ENCODE measurements at places on chromosomes 3 and 15.

DNA sequence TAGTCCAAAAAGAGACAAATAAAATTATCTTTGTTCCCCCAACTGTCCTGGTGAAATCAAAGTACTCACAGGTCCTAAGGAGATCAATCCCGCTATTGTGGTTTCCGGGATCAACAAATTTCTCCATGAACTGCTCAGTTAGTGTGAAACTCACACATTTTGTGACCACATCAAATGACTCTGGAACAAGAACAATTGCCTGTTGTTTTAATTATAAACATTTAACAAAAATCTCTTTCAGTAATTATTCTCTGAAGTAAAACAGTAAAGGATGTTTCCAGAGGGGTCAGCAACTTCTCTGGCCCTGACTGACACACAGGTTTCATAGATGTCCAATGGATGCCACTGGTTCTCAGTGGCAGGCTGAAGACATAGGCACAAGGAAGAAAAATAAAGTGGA, 3.9 kb downstream of the CLDND1 start:
- peaks cover 62% of the 10 kb centered on the region for H3K36me3 ChIP-seq
- DNase-seq: no peak

DNA sequence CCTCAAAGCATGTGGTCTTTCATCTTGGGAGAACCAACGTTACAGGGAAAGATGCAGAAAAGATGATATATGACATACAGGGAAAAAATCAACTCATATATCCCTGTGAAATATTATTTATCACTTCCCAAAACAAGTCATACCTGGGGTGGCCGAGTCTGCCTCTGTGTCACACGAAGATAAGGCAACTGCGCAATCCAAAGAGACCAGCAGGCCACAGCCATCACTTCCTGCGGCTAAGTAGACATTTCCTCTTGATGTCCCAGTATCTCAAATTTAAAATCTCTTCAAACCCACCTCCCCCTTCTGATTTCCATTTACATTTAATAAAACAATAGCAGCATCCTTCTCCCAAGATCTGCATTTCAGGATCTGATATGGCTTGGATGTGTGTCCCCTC, 71.5 kb downstream of the IGF2BP2 start:
- H3K4me3 ChIP-seq: no peak overlapping the region
- no peak overlapping the region for H3K27ac ChIP-seq
- no peaks in the 10 kb centered on the region for H3K4me1 ChIP-seq
- H3K27me3 ChIP-seq: no peaks in the 10 kb centered on the region

- no peak for DNase-seq
- H3K27ac ChIP-seq: no peak overlapping the region
- no peak overlapping the region for H3K4me3 ChIP-seq
- no peaks in the 10 kb centered on the region for H3K36me3 ChIP-seq
- no peaks in the 10 kb centered on the region for H3K4me1 ChIP-seq
These were observed 268.0 kb downstream of the NR2F2 start for GRCh38 chr15:96598514-96598913.

- peak; percentile 67 for DNase-seq
- peaks cover 17% of the 10 kb centered on the region for H3K4me1 ChIP-seq
- no peaks in the 10 kb centered on the region for H3K36me3 ChIP-seq
These were observed 6.3 kb downstream of the RPP25 start for GRCh38 chr15:74950078-74950908.

DNA sequence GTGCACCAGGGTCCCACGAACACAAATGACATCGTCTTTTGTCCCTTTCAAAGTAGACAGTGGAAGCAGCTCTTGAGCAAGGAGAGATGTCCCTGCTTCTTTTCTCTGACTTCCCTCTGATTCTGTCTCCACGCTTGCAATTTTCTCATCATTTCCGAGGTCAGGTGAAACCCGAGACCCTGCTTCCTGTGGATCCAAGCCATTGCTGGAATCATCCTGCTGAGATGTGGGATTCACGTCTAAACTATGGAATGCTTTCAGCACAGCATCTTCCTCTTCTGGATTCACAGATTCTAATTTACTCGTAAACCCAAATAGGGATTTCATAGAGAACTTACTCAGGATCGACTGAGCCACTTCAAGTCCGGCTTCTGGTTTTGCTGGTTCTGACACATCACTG, 127.1 kb downstream of the FMN1 start:
- no peak for DNase-seq
- H3K27me3 ChIP-seq: no peaks in the 10 kb centered on the region
- H3K27ac ChIP-seq: peak overlapping the region; percentile 98
- H3K4me3 ChIP-seq: peak overlapping the region; percentile 48

Data from SK-N-SH (cell line).